ENCODE measurements at places on chromosomes 5 and 9.

DNA sequence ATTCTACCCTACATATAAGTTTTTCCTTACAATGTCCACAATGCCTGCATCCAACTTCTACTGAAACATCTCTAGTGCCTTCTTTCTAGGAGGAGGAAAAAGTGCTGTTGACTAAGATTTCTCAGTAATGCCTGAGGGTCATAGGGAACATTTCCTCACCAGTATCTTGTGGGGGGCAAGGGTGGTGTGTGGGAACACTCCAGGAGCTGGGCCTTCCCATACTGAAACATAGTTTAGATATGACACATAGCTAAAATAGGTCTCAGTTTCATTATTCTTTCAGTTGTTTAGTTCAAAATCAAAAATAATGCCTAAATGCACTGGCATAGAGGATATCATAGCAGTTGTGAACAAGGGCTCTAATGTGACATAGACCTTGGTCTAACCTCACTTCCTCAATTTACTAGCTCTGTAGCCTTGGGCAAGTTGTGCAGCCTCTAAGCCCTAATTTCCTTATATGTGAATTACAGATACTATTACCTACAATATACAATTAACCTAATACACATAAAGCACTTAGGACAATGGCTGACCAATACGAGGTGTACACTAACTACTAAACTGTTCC lies 66.1 kb downstream of the HAPLN1 start:
- DNase-seq: no peak

GRCh38 chr5:59569608-59570334 lies 323.8 kb downstream of the PDE4D start:
- DNase-seq: no peak

GRCh38 chr5:180140079-180140554 lies 68.6 kb upstream of the RNF130 start:
- DNase-seq: no peak

DNA sequence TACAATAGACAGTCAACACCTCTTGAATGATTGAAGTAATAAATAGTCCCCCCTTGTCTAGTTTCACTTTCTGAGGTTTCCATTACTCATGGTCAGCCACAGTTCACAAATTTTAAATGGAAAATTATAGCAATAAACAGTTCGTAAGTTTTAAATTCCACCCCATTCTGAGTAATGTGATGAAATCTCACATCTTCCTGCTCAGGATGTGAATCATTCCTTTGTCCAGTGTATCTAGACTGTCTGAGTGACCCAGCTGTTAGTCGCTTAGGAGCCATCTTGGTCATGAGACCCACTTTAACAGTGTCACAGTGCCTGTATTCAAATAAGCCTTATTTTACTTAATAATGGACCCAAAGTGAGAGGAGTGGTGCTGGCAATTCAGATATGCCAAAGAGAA lies 311.6 kb upstream of the PRR16 start:
- DNase-seq: no peak

All from T-helper 2 cell (primary cell).